ENCODE measurements at places on chromosomes 13 and 19.

DNA sequence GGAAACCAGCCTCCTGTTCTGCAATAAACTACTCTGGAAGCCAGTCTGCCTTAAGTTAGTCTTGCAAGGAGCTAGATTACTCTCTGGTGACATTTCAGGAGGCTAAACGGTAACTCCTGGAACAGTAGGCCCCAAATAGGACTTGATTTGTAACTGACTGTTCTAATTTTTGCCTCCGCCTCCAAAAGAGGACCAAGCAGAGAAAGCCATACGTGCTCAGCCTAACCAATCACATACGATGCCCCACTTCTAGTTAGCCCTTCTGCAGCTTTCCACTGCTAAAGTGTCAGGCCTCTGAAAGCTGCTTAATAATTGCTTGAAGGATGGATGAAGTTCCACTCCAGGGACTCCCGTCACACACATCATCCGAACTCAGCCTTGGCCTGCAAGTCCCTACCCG, 744 bp downstream of the ZNF805 start:
- DNase-seq, result no peak

DNA sequence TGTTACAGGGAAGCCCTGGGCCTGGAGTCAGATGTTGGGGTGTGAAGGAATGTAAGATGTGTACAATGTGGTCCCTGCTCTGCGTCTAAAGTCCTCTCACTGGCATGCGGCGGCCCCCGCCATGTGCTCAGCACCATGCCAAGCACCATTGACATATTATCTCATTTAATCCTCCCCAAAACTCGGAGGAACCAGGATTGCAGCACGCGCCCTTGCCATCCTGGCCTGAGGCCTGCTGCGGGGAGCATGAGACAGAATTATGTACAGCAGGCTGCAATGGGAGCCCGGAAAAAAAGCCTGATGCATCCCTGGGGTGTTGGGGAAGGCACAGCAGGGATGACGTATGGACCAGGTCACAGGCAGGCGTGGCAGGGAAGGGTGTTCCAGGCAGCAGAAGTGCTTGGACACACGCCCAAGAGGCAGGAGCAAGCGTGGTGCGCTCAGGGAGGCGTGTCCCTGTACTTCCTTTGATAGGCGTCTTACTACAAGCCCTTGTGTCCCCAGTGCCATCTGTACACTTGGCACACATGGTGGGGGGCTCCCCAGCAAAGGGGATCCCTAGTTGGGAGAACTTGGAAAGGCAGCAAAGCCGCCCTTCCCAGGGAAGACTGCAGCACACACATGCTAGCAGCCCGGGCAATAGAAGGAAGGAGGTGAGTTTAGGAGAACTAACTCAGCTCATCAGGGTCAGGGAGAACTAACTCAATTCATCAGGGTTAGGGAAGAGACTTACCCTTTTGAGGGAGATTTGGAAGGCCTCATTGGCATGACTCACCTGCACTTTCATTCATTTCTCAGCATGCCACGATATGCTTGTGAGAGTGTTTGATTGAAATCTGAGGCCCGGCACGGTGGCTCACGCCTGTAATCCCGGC, 3.4 kb downstream of the EVI5L start:
- DNase-seq, result no peak

GRCh38 chr13:53144826-53145225, 116.2 kb downstream of the OLFM4 start:
- no peak for DNase-seq

GRCh38 chr19:31570718-31571117, 221.5 kb upstream of the TSHZ3 start:
- DNase-seq, result no peak

GRCh38 chr13:25169356-25169755, 2.7 kb downstream of the AMER2 start:
- no peak for DNase-seq

All from T follicular helper cell (primary cell).